ENCODE measurements at places on chromosomes 2 and 18. TPM values are rescaled to one million over a fixed set of nuclear protein-coding genes. Genes with fewer than 3 reads are reported as not detected.

- DNase-seq, result no peak
Measured at GRCh38 chr18:72372076-72372475, 172.1 kb downstream of the CBLN2 start.

GRCh38 chr2:41913311-41913710, 134.5 kb upstream of the PKDCC start:
- no peak for DNase-seq

DNA sequence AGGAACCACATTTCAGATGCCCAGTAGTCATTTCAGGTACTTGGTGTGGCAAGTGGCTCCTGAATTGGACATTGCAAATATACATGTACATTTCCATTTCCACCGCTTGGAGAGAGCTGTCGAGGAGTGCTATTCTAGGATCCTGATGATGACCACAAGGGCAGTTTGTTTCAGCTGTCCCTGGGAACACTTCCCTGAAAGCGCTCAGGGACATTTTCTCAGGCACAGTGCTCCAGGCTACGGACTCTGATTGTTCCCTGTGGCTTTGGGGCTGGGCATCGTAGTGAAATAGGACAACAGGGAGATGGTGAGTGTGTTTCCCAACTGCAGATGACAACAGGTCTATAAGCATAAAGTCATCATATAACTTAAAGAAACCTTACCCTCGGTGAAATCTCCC, 3.1 kb downstream of the DBI start:
- no peak for DNase-seq

- DNase-seq, result no peak
Measured at GRCh38 chr2:136000502-136000901, 15.1 kb upstream of the DARS1 start.

FBXO48 gene
- total RNA-seq, result 0.19 TPM

- no peak for DNase-seq
Measured at GRCh38 chr2:241799522-241800197, 9.3 kb upstream of the NEU4 start.

STEAP3 gene
- total RNA-seq, result 17.4 TPM

- DNase-seq, result no peak
Measured at GRCh38 chr18:73839441-73839840, 308.2 kb downstream of the FBXO15 start.

- no peak for DNase-seq
Measured at GRCh38 chr18:10732990-10733389, 207.2 kb downstream of the NAPG start.

LYPD1 gene
- total RNA-seq, result 29.2 TPM

CAPN14 gene
- 0.15 TPM for total RNA-seq

SIX3 gene
- not detected for total RNA-seq

GRCh38 chr18:7749008-7749405, 181.9 kb downstream of the PTPRM start:
- no peak for DNase-seq

PTH2R gene
- total RNA-seq, result 0.97 TPM

DNA sequence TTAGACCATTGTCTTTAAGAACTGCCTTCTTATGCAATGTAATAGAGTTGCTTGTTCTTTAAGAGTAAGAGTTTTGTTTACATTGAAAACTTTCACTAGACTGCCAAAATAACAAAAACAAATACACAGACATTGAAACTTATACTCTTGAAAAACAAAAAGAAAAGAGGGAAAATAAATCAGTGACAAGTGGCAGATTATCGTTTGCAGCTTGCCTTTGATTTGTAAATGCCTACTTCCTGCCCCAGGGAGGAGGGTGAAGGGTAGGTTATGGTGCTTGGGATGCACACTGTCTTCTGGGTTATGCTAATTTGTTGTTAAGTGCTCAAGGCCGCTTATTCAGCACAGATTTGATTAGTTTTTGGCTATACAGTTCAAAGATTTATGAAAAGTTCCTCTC, 198.7 kb downstream of the TGIF1 start:
- DNase-seq, result no peak

DNA sequence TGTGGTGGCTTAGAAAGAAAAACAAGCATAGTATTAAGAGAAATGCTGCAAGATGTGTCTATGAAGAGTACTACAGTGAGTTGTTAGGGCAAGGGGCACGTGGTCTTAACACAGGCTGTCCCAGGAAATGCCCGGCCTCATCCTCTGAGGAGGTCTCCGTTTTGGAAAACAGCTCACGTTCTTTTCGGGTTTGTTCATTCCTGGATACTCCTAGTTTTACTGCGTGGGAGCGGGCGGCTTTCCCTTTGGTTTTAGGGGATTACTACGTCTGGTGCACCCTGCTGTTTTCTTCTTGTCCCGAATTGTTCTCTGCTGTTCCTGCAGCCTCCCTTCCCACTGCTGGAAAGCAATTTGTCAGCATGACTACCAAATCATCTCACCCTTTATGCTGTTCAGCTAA, 55.5 kb upstream of the RAB6D start:
- DNase-seq, result no peak

DNA sequence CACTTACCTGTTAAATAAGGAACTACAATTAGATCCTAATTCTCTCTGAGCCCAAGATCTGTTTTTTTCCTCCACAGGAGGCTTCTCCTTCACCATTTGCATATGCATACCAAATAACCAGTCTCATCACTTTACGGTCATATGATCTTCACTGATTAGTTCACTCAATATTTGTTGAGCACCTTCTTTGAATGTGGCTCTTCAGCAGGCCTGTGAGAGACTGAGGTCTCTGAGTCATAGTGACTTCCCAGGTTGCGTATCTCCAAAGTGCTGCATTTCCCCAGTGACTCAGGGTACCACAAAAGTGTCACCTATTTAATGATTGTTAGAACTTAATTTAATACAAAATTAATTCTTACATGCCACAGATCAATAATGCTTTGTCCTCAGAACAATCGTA, 108.8 kb upstream of the TRIB2 start:
- no peak for DNase-seq

DNA sequence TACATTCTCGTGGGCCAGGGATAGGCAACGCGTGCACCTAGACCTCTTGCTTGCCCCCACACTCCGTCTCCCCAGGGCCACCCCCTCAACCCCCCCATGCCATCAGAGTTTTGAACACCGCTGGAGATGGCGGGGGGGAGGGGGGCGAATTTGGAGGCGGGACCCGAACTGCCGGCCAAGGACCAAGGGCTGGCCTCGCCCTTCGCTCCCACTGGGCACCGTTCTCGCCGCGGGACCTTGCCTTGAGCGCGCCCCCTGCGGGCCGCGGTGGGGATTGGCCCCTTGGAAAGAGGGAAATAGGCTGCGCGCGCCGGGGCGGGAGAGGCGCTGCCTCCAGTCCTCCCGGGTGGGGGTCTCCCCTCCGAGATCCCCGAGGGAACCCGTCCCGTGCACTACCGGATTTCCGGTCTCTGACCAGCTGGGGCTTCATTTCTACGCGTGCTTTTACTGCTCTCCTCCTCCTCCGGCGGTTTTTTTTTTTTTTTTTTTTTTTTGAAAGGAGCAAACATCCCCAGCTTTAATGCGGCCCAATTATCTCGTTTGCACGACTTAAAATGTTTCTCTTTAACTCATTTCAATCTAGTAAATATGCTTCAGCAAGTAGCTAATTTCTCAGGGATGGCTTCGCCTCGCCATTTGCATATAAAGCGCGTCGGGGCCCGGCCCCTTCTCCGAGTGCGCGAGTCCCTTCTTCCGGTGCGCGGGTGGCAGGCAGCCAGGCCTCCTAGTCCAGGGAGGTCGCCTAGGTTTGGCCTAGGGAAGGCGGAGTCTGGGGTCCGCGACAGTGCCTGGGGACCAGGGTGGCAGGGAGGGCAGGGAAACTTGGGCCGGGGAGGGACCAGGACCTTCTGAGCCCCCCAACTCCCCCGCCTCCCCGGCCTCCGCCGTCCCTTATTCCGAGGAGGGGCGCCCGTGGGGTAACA, 10.0 kb upstream of the GBX2 start:
- DNase-seq, result no peak

GRCh38 chr2:21052044-21052443, 8.2 kb upstream of the APOB start:
- no peak for DNase-seq

Data from glomerular endothelial cell (primary cell).